ENCODE measurements at places on chromosomes 11 and 22. TPM values are rescaled to one million over a fixed set of nuclear protein-coding genes. Genes with fewer than 3 reads are reported as not detected.
A peak's percentile ranks its signal among the peaks of the same experiment; 100 is the strongest.

Gene ANO9
- total RNA-seq = 85.2 TPM

Gene SLC22A9
- not detected for total RNA-seq

Gene CRYBB2
- not detected for total RNA-seq

Gene TRIM49B
- not detected for total RNA-seq

Gene CD82
- 43.2 TPM for total RNA-seq

Gene OR10A2
- not detected for total RNA-seq

Gene LIF
- 9.9 TPM for total RNA-seq

Gene LUZP2
- 4.4 TPM for total RNA-seq

Gene TTC28
- total RNA-seq = 32.3 TPM

Gene SLC6A5
- total RNA-seq = not detected

Gene ENTHD1
- not detected for total RNA-seq

GRCh38 chr22:19146215-19146968 lies 1.9 kb upstream of the ESS2 start:
- no peak for DNase-seq

GRCh38 chr11:125319649-125320048 lies 155.1 kb downstream of the PKNOX2 start:
- DNase-seq = no peak

GRCh38 chr11:128662076-128662475 lies 31.8 kb upstream of the FLI1 start:
- DNase-seq = no peak

GRCh38 chr22:19803736-19804267 lies 43.2 kb downstream of the TBX1 start:
- no peak for DNase-seq

GRCh38 chr22:23233752-23234408 lies 53.6 kb downstream of the BCR start:
- DNase-seq = no peak

DNA sequence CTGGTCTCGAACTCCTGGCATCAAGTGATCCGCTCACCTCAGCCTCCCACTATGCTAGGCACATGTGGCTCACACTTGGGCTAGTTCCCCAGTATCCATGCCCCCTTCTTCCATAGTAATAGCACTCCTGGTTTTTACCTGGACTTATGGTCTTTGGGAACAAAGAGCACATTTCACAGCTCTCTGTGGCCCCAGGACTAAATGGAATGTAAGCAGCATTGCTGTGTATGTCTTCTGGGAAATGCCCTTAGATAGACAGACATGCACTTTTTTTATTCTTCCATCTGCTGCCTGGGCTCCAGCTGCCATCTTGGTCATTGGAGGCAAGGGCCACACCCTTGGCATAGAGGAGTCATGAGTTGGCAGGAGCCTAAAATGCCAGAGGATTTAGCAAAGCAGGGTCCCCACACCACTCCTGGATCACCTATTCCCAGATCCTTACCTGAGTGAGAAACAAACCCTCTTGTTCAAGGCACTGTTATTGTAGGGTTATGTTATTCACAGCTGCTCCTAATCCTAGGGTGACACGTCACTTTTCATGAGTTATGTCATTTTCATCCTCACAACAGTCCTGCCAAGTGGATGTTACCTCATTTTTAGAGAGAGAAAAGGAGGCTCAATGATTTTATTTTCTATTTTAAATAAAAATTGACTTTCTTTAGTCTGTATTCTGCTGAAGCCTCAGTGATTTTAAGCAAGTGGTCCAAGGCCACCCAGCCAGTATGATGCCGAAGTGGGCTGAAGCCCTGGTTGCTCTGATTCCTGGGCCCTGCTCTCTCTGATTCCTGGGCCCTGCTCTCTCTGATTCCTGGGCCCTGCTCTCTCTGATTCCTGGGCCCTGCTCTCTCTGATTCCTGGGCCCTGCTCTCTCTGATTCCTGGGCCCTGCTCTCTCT lies 15.7 kb upstream of the GDPD5 start:
- no peak for DNase-seq

- DNase-seq = no peak
Observed at GRCh38 chr22:26828311-26828710, 170.9 kb downstream of the MIAT start.

DNA sequence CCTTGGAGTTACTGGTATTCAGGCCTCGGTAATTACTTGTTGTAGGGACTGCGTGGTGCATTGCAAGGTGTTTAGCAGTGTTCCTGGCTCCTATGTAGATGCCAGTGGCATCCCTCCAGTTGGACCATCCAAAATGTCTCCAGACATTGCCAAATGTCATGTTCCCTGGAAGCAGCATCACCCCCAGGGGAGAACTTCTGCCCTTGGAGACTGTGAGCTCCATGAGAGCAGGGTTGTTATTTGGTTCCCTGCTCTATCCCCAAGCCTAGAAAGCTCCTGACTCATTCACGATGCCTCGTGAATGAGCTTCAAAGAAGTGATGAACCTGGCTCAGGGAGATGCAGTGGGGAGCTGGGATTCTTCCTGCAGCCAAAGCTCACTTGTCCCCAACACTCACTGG lies 4.8 kb upstream of the CD248 start:
- no peak for DNase-seq

DNA sequence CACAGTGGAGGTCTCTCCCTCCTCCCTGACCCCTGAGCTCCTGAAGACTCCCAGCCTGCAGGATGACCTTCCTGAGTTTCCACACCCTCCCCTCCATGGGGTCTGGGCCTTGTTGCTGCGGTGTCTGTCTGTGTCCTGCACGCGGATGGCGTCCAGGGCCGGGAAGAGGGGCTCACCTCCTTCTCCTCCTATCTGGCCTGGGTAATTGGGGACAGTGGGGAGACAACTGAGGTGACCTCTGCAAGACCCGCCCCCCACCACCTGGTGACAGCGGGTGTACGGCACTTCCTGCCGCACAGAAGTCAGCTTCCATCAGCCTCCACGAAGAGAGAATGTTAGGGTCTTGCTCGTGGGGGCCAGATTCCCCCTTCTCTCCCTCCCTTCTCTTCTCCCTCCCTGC lies 31.7 kb downstream of the LINC01488 start:
- peak; percentile 5 for DNase-seq

GRCh38 chr11:104467404-104467803 lies 303.5 kb upstream of the PDGFD start:
- no peak for DNase-seq

DNA sequence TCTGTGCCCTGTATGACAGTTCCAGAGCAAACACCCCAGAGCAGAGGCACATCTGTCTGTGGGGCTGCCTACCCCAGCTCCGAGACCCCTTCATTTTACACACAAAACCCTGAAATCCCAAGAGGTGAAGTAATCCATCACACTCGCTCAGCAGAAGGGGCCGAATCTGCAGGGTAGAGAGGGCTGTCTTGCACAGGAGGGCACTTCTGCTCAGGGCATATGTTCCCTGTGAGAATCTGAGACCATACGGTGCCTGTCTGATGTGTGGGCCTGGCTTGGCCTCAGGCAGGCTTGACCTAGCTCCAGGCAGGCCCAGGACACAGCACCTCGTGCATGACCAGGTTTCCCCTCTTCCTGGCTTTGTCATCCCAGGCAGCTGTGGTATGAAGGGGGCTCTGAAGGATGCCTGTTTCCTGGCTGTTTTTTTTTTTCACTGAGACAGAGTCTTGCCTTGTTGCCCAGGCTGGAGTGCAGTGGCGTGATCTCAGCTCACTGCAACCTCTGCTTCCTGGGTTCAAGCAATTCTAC lies 37.2 kb downstream of the GRIK4 start:
- no peak for DNase-seq

- no peak for DNase-seq
Observed at GRCh38 chr11:73114110-73114834, 27.8 kb downstream of the FCHSD2 start.

GRCh38 chr22:36934418-36935312 lies 21.2 kb downstream of the CSF2RB start:
- DNase-seq = no peak

DNA sequence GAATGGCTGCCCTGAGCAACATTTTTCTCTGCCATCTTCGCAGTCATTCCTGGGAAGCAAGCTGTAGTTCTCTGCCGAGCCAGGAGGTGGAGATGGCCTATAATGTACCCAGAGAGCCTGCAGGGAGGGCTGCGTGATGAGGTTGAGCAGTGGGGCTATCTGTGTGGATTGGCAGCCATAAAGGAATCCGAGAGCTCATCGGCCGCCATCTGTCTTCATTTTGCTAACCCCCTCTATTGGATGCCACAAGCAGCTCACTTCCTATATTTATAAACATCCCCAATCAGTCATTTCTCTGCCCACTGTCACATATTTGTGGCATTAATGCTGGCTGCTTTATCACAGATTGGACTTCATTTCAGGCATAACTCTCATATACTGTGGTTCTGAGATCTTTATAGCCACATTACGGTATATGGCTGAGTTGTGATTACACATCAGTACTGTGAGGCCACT lies 209.5 kb downstream of the NTM start:
- no peak for DNase-seq

GRCh38 chr11:76391021-76391420 lies 9.9 kb downstream of the GVQW3 start:
- DNase-seq = no peak

DNA sequence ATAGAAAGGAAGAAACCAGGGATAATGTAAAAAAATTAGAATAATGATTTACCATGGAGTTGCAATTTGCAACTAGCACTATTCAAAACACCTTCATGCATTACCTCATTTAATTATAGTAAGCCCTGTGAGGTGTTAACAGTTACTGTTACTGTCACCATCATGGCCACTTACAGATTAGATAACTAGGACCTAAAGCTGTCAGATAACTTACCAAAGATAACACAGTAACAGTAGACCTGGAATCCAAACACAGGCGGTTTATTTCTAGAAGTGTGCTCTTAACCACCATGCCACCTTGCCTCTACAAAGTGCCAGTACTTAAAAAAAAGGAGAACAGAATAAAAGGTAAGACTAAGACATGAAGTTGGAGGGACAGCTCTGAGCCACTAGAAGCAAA lies 11.1 kb upstream of the LARGE1 start:
- no peak for DNase-seq

- no peak for DNase-seq
Observed at GRCh38 chr11:65814986-65815565, 18.7 kb upstream of the SNX32 start.

GRCh38 chr11:115497303-115497702 lies 6.9 kb downstream of the CADM1 start:
- DNase-seq = no peak

DNA sequence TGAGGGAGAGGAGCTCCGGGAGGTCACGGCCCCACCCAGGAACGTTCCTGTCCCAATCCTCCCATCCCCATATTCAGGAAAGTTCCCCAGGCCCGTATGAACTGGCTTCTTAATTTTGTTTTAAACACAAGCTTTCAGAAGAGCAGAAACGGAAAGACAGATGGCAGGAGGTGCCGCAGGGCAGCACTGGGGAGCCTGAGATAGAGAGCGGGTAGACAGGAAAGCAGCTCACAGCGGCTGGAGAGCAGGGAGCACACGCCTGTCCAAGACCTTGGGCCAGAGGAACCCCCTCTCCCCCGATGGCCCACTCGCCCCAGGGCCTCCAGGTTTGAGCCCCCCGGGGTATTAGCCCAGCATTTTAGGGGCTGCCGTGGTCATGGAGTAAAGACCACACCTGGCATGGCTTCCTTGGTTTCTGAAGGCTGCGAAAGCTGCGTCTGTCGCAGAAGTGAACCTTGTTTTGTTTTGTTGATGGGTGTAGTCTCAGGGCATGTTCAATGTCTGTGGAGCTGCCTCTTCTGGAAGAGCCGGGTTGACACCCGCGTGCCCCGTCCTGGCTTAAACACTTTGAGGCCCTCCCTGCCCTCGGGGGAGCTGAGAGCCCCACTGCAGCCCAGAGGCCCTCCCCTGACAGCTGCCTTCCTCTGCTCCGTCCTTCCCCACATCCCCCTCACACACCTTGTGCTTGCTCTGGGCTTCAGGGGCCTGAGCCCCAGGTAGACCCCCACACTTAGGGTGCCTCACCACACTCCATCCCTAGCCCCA lies 17.9 kb upstream of the KCNQ1OT1 start:
- DNase-seq = no peak

DNA sequence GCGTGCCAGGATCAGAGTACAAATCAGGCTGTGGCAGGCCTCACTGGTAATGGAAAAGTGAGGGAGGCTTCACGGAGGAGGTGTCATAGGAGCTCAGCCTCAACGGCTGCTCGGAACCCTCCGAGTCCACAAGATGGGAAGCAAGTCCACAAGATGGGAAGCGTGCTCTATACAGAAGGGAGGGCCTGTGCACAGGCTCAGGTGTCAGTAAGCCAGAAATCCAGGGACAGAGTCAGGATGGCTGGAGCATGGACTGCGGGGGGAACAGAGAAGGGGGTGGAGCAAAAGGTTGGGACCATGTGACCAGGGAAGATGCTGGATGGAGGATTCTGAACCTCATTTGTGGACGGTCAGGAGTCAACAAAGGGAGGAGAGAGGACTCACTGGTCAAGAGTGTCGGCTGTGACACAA lies 3.4 kb upstream of the DPP3 start:
- DNase-seq = no peak

DNA sequence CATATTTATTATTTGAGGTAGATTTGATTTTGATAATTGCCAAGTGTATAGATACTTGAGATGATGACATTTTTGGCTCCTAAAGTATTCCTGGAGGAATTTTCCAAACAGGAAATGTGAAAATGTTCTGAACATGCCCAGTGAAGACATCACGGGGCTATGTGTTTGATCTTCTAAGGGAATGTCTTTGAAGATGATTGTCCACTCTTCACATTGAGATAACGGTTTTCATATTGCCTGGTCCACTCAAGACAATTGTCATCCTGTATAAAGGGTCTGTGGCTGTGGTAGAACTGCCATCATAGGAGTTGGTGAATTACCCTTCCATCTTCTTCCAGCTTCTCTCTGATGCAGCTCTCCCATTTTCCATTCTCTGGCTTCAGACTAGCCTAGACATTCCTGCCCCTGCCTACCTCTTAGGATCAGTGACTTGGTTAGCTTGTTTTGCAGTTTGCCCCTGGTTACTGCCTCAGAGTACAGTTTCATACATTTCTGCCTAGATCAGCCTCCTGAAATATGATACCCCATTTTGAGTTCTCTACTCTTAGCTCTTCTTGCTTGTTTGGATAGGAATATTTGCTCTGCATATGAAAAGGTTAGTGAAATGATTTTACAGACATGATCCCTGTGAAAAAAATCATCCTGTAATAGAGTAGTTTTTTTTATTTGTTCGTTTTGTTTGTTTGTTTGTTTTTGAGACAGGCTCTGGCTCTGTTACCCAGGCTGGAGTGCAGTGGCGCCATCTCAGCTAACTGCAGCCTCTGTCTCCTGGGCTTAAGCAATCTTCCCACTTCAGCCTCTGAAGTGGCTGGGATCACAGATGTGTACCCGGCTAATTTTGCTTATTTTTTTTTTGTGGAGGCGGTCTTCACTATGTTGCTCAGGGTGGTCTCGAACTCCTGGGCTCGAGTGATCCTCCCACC lies 111.4 kb upstream of the SORL1-AS1 start:
- no peak for DNase-seq

DNA sequence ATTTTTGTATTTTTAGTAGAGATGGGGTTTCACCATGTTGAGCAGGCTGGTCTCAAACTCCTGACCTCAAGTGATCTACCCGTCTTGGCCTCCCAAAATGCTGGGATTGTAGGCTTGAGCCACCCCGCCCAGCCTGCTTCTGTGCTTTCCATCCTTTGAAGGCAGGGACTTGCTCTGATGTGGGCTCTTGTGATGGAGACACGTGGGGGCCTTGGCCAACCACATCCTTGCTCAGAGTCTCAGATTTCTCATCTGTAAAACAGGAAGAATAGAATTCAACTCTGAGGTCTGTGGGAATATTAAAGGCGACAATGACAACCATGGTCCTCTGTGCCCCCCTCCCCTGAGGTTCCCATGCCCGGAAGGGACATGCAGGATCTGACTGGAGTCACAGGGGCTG lies 3.8 kb upstream of the GGA1 start:
- no peak for DNase-seq

All from mucosa of descending colon (tissue), 3 donors.